ENCODE measurements at places on chromosomes 11 and 22. TPM values are rescaled to one million over a fixed set of nuclear protein-coding genes. Genes with fewer than 3 reads are reported as not detected.

GRCh38 chr11:17629113-17629512 is 82.1 kb downstream of the OTOG start:
- DNase-seq = no peak

The CCDC81 gene
- 3.1 TPM for total RNA-seq

The ZNF214 gene
- total RNA-seq = 1.5 TPM

GRCh38 chr11:118081241-118081958 is 4.5 kb downstream of the TMPRSS4 start:
- peak; percentile 43 for DNase-seq

The ARHGAP20 gene
- total RNA-seq = 5.1 TPM

- DNase-seq = no peak
Measured at GRCh38 chr22:48630433-48630754, 1197.3 kb downstream of the BRD1 start.

DNA sequence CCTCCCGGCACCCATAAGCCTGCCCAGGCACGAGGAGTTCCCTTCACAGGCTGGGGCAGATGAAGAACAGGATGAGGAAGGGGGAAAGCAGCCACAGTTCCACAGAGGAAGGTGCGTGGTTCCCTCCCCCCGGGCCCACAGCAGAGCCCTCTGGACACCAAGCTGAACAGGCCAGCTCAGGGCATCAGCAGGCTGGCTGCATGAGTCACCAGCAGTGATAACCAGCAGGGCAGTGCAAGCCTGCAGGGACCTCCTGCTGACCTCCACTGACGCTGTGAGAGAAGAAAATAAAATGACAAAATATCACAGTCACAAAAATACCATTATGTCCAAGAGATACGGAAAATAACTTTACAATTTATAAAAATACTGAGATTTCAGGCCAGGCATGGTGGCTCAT is 11.5 kb downstream of the RTL6 start:
- DNase-seq = no peak

The TMPRSS5 gene
- 2.2 TPM for total RNA-seq

GRCh38 chr22:19728271-19728670 is 4.9 kb downstream of the GP1BB start:
- DNase-seq = no peak

The PLA2G3 gene
- total RNA-seq = not detected

- no peak for DNase-seq
Measured at GRCh38 chr22:45793161-45793560, 121.5 kb downstream of the ATXN10 start.

The CDC42BPG gene
- 1.2 TPM for total RNA-seq

- DNase-seq = peak; percentile 93
Measured at GRCh38 chr22:46547883-46548244, 10.4 kb upstream of the CELSR1 start.

DNA sequence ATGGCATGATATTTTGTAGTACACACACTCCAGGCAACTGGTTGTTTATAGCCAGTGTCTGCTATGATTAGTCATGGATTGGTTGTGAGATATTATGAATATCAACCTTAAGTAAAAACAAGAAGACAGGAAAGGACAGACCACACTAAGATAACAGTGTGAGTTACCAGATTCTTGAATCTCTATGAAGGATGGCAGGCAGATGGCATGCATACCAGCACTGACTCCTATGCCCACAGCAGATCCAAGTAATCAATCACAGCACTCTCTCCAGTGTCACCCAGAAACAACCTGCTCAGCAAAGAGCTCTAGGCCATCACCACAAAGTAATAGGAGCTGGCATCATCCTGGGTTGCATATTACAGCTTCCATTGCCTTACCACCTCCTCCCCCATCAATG is 116.6 kb downstream of the GALNT18 start:
- DNase-seq = no peak

The CNIH2 gene
- 0.75 TPM for total RNA-seq

GRCh38 chr11:13111813-13112130 is 102.7 kb downstream of the RASSF10 start:
- DNase-seq = no peak

DNA sequence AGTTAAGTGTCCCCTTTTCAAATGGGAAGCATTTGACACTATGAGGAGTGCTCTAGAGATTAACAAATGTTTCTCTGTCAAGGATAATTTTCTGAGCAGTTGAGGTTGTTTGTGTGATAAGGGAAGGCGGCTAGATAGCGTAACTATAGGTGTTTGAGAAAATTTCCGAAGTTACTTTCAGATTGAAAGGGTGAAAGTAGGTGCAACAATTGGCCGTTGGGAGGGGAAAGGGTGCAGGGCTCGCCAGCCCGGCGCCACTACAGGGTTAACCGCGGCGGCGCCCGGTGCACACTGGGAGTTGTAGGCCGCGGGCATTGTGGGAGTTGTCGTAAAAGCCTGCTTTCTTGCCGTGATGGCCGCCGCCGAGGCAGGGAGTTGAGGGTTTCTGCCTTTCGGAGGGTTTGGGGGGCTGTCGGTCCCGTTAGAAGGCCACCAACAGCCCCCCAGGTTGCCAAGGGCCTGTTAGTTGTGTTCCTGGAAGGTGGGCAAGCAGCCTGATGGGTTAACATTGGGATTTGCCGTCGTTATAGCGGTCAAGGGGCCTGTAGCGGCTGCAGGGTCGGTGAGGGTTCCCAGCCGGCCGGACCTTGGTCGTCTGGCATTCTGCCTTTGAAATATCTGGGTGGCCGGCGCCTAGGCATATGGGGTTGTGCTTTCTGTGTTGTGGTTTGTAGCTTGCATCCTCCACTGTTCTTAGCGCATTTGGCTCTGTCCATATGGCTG is 36.5 kb upstream of the HSD17B12 start:
- peak; percentile 94 for DNase-seq

The MS4A6A gene
- total RNA-seq = 76.9 TPM

- DNase-seq = no peak
Measured at GRCh38 chr11:71504531-71504930, 22.5 kb upstream of the KRTAP5-7 start.

DNA sequence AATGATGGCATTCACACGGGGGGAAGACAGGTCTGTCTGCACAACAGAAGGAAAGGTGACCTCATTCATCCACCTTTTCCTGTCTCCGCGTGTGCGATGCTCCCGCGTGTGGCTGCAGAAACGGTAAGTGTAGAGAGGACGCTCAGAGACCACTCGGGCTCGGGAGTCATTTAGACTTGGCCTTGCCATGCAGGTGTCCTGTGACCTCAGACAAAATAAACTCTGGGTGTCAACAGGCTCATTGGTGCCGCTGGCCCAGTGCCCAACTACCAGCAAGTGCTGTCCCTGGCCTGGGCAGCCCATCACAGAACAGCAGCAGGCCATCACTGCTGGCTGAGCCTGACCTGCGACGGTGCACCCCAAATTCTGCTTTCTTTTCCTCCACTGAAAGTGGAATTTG is 48.1 kb upstream of the ARFGAP3 start:
- DNase-seq = no peak

DNA sequence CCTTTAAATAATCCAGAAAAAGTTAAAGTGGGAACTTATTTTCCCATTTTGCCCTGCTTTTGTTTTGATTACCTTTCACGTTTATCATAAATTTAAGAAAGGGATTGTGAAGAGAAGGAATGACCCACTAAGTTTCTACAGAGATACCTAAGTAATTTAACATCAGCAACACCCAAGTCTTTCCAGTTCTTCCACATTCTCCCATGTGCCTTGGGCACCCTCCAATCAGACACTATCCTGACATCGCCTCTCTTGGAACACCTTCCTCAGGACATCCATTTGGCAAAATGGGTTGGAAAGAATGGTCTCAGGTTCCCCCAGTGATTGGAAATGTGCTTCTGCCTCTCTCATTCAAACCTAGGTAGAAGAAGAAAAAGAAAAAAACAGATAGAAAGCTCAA is 6.3 kb downstream of the BBOX1 start:
- DNase-seq = no peak

The DDX10 gene
- 24.2 TPM for total RNA-seq

The MMP3 gene
- 1.1 TPM for total RNA-seq

DNA sequence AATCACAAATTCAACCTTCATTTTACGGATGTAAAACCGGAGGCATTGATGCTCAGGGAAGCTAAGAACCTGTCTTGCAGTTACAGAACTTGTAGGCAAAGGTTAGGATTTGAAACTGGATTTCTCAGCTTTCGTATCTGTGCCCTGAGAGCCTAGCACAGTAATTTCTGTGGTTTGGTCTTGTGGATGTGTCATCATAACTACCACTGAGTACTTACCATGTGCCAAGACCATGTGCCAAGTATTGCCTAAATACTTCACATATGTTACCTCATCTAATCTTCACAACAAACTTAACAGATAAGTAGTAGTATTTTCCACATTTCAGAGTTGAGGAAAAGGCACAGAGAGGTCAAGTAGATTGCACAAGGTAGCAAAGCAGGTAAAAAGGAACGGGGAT is 140.7 kb downstream of the NXPE2 start:
- DNase-seq = no peak

GRCh38 chr22:49310354-49310753 is 517.3 kb downstream of the BRD1 start:
- DNase-seq = no peak

DNA sequence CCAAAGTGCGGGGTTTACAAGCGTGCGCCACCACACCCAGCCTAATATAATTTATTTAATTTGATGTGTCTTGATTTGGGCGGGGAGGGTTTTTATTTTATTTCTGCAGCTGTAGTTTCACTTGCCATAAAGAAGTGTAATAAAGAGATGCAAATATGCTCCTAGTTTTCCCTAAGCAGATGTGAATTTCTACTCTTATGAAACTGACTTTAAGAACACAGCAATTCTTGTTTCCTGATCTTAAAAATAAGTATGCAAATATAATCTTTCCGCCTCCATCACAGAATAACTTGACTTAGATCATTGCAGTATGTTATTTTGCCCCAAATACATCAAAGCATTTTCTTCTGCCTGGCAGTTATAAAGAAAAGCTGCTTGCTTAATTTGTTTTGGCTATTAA is 4.4 kb downstream of the SPCS2 start:
- DNase-seq = no peak

DNA sequence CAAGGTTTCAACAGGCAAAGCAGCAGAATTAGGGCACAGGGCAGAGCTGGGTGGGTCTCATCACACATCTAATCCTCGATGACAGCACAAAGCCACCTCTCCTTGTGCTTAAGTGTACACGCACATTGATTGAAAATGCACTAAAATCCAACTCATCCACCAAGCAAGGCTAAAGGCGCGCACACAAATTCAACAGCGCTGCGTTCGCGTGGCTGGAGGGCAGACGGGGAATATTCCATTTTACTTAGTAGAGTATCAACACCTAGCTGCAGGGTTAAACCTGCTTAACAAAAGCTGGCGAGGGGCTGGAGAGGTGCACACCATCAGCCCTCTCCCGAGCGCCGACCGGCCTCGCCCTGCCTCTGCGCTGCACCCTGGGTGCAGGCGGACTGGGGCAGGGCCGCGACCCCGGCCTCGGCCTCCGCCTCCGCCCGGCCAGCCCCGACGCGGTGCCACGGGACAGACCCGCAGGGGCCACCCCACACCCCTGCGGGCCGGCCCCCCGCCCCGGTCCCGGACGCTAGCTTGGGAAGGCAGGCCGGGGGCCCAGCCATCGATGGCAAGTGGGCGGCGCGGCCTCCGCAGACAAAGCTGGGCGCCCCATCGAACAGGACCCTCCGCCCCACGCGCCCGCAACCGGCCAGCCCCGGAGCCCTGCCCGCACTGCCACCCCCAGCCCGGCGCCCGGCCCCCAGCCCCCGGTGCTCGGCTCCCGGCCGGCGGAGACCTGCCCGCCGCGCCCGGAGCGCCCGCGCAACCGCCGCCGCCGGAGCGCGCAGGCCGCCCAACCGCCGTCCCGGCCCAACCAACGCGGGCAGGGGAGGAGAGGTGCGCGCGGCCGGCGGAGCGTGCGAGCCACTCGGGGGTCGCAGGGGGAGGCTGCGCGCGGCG is 929 bp downstream of the PRDM10 start:
- DNase-seq = no peak

DNA sequence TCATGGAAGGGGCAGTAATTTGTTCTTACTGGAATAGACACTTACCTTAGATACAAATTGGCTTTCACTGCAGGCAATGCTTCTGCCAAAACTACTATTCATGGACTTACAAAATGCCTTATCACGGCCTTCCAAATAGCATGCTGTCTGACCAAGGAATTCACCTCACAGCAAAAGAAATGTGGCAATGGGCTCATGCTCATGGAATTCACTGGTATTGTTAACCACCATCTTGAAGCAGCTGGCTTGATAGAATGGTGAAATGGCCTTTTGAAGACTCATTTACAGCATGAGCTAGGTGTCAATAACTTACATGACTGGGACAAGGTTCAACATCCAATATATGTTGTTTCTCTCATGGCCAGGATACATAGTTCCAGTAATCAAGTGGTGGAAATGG is 21.9 kb downstream of the OR5B21 start:
- no peak for DNase-seq

DNA sequence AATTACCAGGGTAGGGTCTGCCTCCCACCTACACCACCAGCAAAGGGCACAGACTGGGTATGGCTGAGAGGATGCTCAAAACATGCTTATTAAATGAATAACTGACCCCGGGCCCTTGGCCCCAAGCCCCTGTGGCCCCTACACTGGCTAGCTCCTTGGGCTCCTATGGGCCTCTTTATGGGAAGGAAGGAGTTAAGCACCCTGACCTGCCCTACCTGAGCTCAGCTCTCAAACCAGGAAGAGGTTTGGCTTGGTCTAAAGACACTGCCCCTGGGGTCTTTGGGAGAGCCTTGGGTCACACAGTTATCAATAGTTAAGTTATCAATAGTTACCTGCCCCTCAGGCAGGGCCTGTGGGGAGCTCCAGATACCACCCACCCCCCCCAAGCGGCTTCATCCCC is 1.2 kb downstream of the USH1C start:
- no peak for DNase-seq

- DNase-seq = no peak
Measured at GRCh38 chr11:60512651-60513225, 2.5 kb upstream of the MS4A13 start.

DNA sequence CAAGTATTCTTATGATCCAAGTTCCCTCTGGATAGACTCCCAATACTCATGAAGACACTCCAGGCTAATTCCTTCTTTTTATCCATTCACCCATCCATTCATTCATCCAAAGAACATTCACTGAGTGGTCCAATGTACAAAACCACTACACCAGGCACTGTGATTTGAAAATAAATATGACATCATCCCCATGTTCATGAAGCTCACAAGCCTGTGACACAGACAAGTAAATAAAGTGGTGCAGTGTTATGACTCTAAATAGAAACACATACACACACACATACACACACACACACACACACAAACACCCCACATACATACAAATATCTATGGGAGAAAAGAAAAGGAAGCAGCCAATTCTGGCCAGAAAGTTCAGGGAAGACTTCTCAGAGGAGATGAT is 35.5 kb downstream of the MTMR2 start:
- no peak for DNase-seq

DNA sequence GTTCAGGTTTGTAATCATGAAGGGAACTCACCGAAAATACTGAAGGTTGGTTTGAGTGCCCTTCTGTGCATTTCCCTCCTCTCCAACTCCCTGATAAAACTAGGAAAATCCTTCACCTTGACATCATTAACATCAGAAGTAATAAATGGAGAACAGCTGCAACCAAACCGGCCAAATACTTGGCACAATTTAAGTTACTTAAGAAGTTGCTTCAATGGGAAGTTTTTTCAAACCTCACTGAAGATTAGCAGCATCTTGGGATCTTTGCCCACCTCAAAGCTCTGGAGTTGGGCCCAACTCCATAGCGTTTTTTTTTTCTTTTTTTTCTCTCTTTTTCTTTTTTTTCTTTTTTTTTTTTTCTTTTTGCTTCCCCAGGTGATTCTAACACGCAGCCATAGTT is 784.8 kb downstream of the KCNA4 start:
- no peak for DNase-seq

The MIAT gene
- 1.6 TPM for total RNA-seq

GRCh38 chr11:9972989-9973388 is 309.1 kb downstream of the SWAP70 start:
- DNase-seq = no peak
